NCI-H446 (cell line): ENCODE measurements at places on chromosomes 13 and 19.

- DNase-seq: no peak
These were observed 36.3 kb upstream of the FLT1 start for GRCh38 chr13:28531077-28531844.

DNA sequence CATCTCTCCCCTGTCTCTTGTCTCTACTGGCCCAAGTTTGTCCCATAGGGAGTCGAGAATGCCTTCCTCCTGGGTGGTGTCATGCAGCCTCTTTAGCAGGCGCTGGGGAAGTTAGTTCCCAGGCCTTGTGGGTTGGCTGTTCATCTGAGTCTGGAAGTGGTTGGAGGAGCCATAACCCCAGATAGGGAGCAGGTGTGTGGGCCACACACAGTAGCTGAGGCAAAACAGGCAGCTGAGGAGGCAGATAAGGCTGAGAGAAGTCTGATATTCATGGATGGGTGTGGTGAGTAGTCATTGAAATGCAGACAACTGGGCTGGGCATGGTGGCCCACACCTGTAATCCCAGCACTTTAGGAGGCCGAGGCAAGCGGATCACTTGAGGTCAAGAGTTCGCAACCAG, 40.9 kb upstream of the KPNA3 start:
- no peak for DNase-seq

DNA sequence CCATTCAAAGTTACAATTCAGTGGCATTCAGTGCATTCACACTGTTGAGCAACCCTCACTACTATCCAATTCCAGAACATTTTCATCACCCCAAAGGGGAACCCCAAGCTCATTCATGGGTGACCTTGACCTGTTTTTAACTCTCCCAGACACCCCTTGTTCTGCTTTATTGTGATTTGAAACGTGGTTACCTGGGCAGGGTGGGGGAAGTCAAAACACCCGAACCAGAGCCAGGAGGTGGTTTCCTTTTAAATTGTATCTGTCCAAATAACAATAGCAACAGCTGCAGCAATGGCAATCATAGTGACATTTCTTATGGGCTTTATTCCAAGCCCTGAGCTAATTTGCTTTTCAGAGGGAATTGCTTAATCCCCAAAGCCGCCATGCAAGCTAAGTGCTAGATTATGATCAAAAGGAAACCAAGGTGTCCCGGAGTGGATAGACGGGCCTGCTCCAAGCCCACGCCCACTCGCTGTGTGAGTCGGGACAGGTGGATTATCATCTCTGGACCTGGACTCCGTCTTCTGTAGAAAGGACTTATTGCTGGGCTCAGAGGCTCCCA, 6.1 kb downstream of the PTGIR start:
- DNase-seq: peak; percentile 21

GRCh38 chr19:5130371-5131030, 161.6 kb downstream of the KDM4B start:
- no peak for DNase-seq

GRCh38 chr19:54429545-54430227, 14.4 kb downstream of the TTYH1 start:
- DNase-seq: no peak

- no peak for DNase-seq
These were observed 2.5 kb upstream of the PPP5C start for GRCh38 chr19:46344363-46344762.

- no peak for DNase-seq
These were observed 23.5 kb downstream of the NKPD1 start for GRCh38 chr19:45137179-45137761.

GRCh38 chr19:5147074-5147977, 178.4 kb downstream of the KDM4B start:
- no peak for DNase-seq

DNA sequence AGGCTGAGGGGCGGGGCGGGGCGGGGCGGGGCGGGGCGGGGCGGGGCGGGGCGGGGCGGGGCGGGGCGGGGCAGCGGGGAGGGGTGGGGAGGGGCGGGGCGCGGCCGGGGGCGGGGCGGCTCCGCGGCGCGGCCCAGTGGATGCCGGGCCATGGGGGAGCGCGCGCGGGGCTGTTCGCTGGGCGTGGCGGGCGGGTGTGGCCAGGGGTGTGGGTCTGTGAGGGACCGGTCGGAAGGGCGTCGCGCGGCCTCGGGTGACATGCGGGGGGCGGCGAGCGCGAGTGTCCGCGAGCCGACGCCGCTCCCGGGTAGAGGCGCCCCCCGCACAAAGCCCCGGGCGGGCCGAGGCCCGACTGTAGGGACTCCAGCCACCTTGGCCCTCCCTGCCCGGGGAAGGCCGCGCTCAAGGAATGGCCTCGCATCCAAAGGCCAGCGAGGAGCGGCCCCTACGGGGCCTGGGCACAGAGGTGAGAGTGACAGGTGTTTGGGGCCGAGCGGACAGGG, at the start of gene ZFP28:
ZFP28 (plus strand) TSS at position 188 of the 503 bp plus-strand sequence; CDS start at position 259, 71 bp downstream.
- DNase-seq: peak; percentile 88

DNA sequence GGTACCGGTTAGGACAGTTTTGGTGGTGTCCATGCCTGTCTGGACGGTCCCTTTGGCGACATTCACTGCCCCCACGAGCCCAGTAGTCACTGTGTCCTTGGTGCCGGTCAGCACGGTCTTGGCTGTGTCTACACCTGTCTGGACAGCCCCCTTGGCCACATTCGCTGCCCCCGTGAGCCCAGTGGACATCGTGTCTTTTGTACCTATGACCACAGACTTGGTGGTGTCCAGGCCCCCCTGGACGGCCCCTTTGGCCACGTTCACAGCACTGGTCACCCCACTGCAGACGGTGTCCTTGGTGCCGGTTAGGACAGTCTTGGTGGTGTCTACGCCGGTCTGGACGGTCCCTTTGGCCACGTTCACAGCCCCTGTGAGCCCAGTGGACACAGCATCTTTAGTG, 6.2 kb downstream of the PLIN4 start:
- no peak for DNase-seq

DNA sequence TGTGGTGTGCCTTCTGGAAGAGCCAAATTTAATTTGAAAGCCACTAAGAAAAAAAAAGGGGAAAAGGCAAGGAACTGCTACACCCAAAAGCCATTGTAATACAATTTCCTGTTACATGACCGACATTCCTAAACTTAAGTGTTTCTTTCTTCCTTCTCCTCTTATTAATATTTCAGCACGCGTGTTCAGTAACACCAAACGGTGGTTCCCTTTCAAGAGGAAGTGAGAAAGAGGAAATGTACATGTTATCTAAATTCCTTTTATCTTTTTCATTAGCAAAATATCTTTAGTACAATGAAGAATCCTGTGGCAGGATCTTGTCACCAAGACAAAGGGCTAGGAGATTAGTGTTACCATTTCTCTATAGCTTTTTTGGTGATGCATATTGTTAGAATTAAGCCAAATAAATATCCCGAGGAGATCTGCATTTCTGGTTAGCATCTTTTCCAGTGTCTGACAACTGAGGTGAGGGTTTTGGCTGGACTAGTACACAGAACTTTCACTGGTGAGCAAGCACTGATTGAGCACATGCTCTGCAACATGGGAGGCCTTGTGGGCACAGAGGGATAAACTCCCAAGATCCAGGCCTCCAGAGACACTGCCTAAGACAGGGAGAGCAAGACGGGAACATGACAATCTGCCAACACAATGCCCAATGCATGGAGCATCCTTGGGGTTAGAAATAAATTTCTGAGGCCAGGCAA, 22.1 kb downstream of the LATS2 start:
- DNase-seq: no peak

DNA sequence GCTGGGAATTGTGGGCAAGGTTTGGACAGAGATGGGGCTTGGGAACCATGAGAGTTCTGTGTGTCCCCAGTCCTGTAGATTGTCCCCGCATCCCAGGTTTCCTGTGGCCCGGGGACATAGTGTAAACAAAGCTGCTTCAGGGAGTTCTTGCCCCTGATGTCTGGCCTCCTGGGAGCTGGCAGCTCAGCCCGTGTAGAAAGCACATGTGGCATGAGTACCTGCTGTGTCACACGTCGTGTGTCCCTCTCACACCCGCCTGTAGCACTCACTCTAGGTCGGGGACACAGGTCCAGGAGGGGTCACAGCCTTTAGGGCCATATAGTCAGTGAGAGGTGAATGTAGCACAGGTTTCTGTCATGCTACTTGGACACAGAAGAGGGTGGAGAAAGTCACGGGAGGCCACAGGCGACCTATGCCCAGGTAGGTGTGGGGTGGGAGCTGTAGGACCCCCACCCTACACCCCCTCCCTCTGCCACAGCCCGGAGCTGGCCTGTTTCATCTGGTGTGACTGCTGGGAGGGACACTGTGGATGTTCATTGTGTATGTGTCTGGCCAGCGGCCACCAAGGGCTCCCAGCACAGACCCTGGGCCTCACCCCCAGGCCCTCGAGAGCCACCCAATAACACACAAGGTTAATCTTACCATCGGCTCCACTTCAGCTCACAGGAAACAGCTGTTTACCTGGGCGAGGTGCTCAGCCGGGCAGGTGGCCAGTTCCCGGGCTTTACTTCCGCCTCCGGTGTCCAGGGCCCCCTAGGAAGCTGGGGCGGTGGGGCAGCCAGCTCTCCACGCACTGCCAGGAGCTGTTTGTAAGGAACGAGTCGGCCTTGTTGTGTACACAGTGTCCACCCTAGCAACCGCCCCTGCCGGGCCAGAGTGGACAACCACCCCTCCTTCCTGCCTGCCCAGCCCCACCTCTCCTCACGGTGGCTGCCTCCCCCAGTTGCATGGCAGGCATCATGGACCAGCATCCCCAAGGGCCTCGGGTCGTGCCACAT, 49.7 kb downstream of the COMP start:
- no peak for DNase-seq

DNA sequence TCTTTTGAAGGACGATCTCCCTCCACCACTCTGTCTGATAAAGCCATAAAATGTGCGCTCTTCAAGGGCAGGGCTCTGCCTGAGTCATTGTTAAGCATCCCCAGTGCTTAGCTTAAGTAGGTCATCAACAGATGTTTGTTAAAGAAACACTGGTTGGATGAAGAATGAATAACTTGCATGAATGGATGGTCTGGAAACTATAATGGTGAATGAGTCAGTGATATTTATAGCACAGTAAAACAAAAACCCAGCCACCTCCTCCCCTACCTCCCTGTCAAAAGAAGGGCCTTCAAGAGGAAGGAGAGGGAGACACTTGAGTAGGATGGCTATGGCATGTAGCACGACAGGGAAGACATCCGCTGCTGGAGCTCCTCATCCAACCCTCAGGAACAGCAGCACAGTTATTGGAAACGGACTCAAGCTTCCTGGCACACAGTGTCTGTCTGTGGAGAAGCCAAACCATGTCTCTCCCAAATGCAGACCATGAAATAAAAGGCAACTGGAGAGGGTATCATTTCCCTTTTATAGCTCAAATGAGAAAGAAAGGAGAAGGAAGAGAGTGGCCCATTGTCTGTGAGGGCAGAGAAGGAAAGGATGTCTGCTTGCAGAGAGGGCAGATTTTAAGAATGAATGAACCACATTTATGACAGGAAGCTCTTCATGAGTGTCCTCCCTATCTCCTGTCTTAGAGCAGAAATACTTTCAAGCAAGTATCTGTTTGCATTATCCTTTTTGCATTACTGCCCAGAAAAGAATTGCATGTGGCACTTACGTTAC, 183.5 kb upstream of the UBL3 start:
- no peak for DNase-seq

DNA sequence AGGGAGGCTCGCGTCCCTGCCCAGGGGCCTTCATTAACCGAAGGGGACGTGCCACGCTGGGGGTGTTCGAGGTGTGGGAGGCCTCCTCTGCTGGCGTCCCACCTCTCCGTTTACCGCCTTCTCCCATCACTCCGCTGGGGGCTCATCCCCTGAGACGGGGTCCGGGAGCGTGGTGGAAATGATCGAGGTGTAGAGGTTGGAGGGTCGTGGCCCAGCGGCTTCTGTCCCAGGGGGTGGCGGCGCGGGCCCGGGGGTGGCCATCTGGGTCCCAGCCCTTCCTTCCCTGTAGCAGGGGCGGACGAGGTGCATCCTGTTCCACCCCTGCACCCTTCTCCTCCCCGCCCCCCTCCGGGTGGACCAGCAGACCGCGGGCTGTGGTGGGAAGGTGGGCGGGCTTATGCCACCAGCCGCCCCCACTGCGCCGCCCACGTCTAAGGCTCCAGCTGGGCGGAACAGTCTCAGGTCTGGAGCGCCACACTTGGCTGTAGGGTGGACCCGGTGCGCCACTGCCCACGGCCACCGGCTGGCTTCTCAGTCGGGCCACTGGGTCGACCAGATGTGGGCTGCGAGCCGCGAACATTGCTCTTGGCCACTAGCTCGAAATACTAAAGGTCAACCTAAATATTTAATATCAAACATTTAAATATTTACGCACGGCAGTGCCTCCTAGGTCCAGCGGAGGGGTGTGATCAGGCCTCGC, 69.5 kb downstream of the ZNF723 start:
- DNase-seq: no peak

- no peak for DNase-seq
These were observed 52.4 kb downstream of the RFX2 start for GRCh38 chr19:6057651-6058517.

DNA sequence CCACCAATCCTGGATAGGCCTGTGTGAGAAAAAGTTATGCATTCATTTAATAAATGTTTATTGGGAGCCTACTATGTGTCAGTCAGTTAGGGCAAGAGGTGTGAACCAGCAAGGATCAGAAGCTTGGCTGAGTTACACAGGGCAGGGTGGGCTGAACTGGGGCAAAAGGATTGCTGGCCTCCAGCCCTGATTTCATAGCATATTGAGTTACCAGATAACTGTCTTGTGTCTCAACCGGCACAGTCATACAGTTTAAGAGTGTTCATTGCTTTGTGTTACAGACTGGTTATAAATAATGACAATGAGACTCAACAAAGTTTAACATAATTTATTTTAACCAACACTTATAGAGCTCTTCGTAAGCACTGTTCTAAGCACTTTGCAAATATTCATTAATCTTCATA, 253.8 kb downstream of the DLEU7 start:
- DNase-seq: no peak

GRCh38 chr19:16824658-16825311, 4.4 kb upstream of the SIN3B start:
- no peak for DNase-seq

DNA sequence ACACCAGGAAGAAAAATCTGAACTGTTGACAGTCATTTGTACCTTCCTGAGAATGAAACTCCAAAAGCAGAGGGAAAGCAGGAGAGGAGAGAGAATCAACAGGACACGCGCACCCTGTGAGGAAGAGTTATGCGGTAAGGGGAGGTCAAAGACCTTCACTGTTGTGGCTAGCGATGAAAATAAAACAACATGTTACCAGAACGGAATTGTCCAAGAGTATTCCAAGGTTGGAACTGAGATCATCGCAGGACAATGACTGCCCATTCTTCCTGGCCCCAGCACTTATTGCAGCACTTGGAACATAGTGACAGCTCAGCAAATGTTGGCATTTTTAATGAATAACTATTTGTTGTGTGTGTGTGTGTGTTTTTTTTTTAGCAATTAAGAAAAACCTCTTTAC, 176.0 kb upstream of the TSC22D1 start:
- no peak for DNase-seq

- no peak for DNase-seq
These were observed 130.8 kb downstream of the OLFM4 start for GRCh38 chr13:53159431-53159830.

GRCh38 chr13:79385694-79386093, 20.4 kb downstream of the RBM26 start:
- no peak for DNase-seq

GRCh38 chr19:32201211-32201610, 144.2 kb upstream of the ZNF507 start:
- DNase-seq: no peak
